ENCODE measurements at places on chromosomes 4 and X. TPM values are rescaled to one million over a fixed set of nuclear protein-coding genes. Genes with fewer than 3 reads are reported as not detected.

The CLDN22 gene
- total RNA-seq: not detected

The WDR17 gene
- total RNA-seq: 0.44 TPM

The CCNB3 gene
- total RNA-seq: 0.49 TPM

The PLP1 gene
- not detected for total RNA-seq

The MAD2L1 gene
- 75.4 TPM for total RNA-seq

The PNMA6A gene
- total RNA-seq: 0.45 TPM

The NR3C2 gene
- total RNA-seq: 2.2 TPM

The ANXA3 gene
- 7.4 TPM for total RNA-seq

The AMER1 gene
- total RNA-seq: 4.1 TPM

The HPGD gene
- 15.0 TPM for total RNA-seq

The LRP2BP gene
- total RNA-seq: 0.73 TPM

The CFP gene
- total RNA-seq: 4.0 TPM

The MAOB gene
- not detected for total RNA-seq

The TMEM150C gene
- total RNA-seq: not detected

The ANK2 gene
- total RNA-seq: 2.4 TPM

The TEX11 gene
- not detected for total RNA-seq

Measured in activated CD8-positive, alpha-beta memory T cell treated with anti-CD3 and anti-CD28 coated beads, Interleukin-2, amount 10 ng/mL, durations not matched to agents 7 days and 5 days (primary cell).